ENCODE measurements at places on chromosomes 4 and X.

DNA sequence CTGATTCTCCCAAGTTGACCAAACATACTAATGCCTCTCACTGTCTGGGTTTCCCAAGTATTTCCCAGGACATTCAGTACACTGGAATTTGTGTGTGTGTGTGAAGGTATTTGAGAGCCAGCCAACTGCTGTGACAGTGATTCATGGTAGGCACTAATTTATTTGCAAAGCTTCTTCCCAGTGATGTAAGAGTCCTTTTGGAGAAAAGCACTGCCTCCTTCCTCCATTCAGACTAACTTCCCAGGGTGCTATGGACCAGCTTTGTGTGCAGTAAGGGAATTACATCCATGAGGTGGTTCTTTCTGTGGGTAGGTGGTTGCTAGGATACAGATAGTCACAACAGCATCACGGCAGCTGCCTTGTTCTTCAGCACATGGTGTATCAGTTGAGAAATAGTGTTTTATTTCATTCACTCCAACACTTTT is 8.7 kb downstream of the EGF start:
- no peak for DNase-seq

DNA sequence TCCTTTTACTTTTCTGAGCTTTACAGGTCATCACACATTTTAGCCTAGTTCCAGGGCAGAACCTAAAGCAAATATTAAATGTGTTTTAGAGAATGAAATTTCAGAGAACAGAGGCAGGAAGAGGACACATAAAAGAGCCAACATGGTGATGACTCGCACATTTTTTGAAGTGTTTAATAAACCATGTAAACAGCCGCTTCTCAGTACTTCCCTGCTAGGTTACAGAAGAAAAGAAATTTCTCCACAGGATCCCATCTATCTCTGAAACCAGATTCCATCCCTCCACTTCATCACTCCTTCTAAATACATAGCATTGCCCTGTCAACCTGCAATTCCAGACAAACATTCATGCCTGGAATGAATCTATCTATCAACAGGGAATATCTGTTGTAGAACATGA is 949.5 kb upstream of the PCDH7 start:
- no peak for DNase-seq

GRCh38 chr4:8250227-8250626 is 19.3 kb upstream of the HTRA3 start:
- no peak for DNase-seq

- DNase-seq, result no peak
Measured at GRCh38 chr4:8110071-8110986, 48.3 kb downstream of the ABLIM2 start.

DNA sequence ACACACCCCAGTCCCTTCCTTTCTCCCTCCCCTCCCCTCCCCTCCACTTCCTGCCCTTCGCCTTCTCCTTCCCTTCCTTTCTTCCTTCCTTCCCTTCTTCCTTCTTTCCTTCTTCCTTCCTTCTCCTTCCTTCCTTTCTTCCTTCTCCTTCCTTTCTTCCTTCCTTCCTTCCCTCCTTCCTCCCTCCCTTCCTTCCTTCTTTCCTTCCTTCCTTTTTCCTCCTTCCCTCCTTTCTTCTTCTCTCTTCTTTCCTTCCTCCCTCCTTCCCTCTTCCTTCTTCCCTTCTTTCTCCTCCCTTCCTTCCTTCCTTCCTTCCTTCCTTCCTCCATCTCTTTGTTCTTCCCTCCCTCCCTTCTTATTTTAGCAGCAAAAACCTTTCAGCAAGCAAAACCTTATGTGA is 162.1 kb downstream of the EFNB1 start:
- no peak for DNase-seq

GRCh38 chrX:102126863-102127262 is 1.4 kb downstream of the TCEAL2 start:
- no peak for DNase-seq

DNA sequence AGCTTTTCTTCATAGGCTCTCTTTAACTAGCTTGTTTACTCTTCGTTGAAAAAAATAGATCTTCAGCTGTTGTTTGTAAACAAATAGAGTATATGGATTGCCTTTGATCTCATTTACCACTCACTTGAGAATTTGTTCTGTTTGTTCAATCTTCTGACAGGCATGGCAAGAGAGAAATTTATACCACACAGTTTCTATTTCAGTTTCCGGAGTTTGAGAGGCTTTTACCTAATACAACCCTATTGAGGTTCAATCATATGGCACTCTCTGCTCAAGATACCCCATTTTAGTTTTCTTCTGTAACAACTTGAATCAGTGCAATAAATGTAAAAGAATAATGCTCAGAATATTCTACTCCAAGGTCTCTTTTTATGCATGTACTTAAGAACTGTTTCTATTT is 148.0 kb downstream of the EMCN start:
- DNase-seq, result no peak

GRCh38 chr4:182022909-182023308 is 220.3 kb upstream of the TENM3 start:
- no peak for DNase-seq

Data from upper lobe of left lung (tissue), 6 donors.